Stimulated activated CD8-positive, alpha-beta memory T cell treated with anti-CD3 and anti-CD28 coated beads, Interleukin-4, amount 100 ng/mL, for 1 hour (primary cell): ENCODE measurements at places on chromosomes 7 and 10.
A peak's percentile ranks its signal among the peaks of the same experiment; 100 is the strongest.

DNA sequence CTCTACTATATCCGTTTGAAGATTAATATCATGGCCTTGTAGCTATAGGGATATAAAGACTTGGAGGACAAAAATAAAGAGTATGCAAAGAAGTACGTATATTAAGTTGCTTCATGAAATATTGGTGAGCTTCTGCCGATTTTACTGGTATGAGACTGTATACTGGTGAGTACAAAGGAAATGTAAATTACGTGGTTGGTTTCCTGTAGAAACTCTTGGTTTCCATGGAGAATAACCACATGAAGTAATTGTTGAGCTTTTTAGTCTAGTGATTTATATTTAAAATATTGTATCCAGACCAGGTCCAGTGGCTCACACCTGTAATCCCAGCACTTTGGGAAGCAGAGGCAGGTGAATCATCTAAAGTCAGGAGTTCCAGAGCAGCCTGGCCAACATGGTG is 32.2 kb upstream of the GLI3 start:
- DNase-seq: no peak

DNA sequence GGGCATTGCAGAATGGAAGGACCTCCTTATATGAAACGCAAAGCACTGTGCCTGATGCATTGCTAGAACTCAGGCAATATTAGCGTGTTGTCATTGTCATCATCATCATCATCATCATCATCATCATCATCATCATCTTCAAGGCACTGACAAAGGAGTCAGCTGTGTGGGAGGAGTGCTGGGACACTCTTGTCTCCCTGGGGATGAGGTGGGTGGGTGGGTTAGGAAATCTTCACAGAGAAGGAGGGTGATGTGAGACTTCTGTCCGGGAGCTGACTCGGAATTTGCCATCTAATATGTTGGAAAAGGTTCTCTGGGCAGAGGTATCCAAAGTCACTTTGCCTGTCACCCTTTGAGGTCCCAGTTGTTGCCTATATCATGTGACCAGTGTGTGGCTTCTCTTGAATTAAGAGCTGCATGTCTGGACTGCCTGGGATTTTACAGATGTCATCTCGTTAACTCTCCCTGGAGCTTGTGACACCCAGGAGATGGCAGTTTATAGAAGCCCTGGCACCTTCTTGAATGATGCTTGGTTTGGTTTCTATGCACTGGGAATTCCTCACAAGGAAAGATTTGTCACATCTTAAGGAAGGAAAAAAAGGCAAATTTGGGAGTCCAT is 7.1 kb downstream of the HTRA1 start:
- no peak for DNase-seq

DNA sequence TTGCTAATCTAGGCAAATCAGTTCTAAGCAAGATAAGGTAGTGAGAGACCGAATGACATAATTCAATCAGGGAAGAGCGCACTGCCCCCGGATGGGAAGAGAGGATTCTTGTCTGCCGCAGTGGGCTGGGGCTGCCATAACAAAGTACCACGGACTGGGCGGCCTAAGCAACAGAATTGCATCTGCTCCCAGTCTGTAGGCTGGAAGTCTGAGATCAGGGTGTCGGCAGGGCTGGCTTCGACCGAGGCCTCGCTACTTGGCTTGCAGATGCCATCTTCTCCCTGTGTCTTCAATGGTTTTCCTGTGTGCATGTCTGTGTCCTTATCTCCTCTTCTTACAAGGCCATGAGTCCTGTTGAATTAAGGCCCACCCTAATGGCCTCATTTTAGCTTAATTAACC is 59.7 kb upstream of the TMEM72 start:
- DNase-seq: no peak

- DNase-seq: no peak
Observed at GRCh38 chr7:74665296-74665938, 7.9 kb downstream of the GTF2I start.

GRCh38 chr10:60140651-60141632 is 234.6 kb upstream of the CCDC6 start:
- no peak for DNase-seq

GRCh38 chr10:132974886-132975830 is 32.8 kb upstream of the CFAP46 start:
- no peak for DNase-seq

GRCh38 chr7:80641548-80641947 is 3.1 kb downstream of the CD36 start:
- DNase-seq: no peak

- peak; percentile 34 for DNase-seq
Observed at GRCh38 chr10:7192831-7193361, 217.9 kb downstream of the SFMBT2 start.

- no peak for DNase-seq
Observed at GRCh38 chr10:4755286-4755989, 70.6 kb upstream of the AKR1E2 start.

- DNase-seq: no peak
Observed at GRCh38 chr7:76334320-76334967, 24.3 kb downstream of the YWHAG start.

GRCh38 chr10:55220975-55221374 is 419.9 kb upstream of the PCDH15 start:
- no peak for DNase-seq

DNA sequence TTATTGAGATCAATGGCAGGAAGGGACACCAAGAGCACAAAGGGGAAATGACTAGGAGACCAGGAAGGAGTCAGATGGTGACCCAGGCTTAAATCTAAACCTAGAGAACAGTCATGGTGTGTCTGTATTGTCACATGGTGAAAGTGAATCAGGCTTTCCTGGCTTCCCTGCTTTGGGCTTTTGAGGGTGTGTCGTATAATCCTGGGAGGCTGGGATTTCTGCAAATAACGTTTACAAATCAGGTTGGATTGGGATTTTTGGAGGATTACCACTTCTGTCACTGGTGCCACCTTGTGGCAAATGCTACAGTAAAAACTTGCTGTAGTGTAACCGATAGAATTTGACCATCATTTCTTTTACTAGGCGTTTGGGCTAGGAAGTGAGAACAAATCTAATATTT is 502.6 kb downstream of the NRG3 start:
- no peak for DNase-seq

DNA sequence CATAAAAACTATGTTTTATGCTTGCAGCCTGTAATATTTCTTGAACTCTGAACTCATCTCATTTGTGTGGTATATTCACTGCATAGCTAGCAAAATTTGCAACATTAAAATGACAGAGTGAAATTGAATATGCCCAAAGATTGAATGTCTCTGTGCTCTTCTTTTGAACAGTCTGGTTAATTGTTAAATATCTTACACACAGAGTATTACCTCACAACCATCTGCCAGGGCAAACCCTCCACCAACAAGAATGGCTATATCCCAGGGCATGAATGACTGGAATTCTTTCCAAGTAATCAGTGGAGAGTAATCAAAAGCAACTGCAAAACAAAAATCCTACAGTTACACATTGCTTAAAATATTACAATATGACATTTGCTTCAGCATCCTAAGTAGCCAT is 76.9 kb downstream of the SLC13A1 start:
- no peak for DNase-seq

DNA sequence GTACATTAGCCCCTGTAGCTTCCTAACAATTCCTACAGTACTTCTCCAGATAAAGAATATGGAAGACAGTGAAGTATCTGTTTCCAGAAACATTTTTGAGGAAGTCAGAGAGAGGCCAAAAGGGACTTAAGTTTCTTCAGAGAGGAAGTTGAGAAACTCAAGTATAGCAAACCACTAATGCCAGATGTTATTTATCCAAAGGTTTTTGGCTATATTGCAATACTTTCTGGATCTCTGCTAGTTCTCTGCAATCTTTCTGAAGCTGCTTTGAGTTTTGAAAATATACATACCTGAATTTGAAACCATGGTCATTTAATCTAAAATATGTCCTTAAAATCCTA is 64.7 kb downstream of the BICC1 start:
- no peak for DNase-seq

DNA sequence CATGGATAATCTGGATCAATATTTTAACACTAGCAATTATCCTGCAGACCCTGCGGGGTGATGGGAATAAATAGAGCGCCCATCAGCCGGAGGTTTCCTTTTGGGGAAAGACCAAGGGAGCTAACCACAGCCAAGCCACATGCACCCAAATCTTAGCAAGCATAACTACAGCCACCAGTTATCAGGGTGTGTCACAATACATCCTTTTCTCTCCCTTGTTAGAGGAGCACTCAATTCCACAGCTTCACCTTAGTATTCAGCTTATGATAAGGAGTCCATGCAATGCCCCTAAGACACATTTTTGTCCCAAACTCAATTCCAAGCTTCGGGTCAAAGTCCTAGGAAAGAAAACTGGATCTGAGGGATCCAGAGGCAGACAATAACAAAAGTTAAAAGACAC is 15.9 kb downstream of the TOMM7 start:
- DNase-seq: no peak
